ENCODE measurements at places on chromosomes 3 and 15.

GRCh38 chr3:38454178-38454883, 641 bp downstream of the ACVR2B start:
- peak; percentile 57 for DNase-seq

GRCh38 chr3:33746416-33747116, 28.5 kb upstream of the CLASP2 start:
- DNase-seq, result no peak

- no peak for DNase-seq
Measured at GRCh38 chr3:129764090-129764489, 129.4 kb downstream of the TMCC1 start.

- DNase-seq, result no peak
Measured at GRCh38 chr3:115862849-115863248, 239.5 kb downstream of the GAP43 start.

GRCh38 chr3:23051240-23052140, 151.6 kb upstream of the UBE2E2 start:
- no peak for DNase-seq

Measured in activated T-cell treated with anti-CD3 and anti-CD28 coated beads, Interleukin-2, amount 50 U/mL, for 1 hour (primary cell).